ENCODE measurements at places on chromosomes 1 and 21. TPM values are rescaled to one million over a fixed set of nuclear protein-coding genes. Genes with fewer than 3 reads are reported as not detected.

DNA sequence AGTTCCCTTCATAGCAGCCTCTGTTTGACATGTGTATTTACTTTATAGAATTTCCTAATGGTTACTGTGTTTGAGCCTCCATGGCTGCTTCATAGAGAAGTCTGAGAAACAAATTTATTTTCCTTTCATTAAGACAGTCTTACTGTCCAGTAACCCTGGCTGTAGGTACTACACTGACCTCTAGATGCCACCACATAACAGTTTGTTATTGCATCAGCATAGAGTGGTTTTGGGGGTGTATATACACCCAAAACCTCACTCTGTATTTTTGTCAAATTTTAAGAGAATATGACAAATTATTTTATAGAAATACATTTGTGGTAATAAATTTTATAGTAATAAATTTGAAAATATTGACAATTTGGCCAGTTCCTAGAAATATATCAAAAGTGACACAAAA lies 57.3 kb downstream of the OBSCN start:
- DNase-seq = no peak

DNA sequence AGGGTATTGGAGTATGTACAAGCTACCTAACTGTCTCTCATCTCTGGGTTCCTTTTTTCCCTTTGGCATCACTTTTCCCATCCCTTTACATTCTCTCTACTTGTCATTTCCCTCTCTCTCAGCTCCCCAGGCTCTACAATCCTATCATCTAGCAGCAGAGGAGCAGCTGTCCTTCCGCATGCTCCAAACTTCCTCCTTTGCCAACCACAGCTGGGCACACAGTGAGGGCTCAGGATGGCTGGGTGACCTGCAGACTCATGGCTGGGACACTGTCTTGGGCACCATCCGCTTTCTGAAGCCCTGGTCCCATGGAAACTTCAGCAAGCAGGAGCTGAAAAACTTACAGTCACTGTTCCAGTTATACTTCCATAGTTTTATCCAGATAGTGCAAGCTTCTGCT lies 561 bp downstream of the CD1E start:
- no peak for DNase-seq

GRCh38 chr1:78492386-78492950 lies 1.7 kb downstream of the PTGFR start:
- DNase-seq = no peak

DNA sequence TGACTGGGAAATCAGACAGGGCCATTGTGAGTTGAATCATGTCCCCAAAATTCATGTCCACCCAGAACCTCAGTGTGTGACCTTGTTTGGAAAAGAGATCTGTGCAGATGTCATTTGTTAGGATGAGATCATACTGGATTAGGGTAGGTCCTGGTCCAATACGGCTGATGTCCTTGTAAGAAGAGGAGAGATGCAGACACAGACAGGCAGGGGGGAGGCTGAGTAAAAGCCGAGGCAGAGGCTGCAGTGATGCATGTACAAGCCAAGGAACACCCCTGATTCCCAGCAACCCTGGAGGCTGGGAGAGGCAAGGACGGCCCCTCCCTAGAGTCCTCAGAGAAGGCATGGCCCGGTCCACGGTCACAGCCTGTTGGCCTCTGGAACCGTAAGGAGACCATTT lies 15.9 kb upstream of the NPPB start:
- no peak for DNase-seq

LEPR gene
- total RNA-seq = 10.2 TPM
